ENCODE measurements at places on chromosomes 6 and 20.
A peak's percentile ranks its signal among the peaks of the same experiment; 100 is the strongest.

- DNase-seq: no peak
These were observed 242.7 kb downstream of the CLIC5 start for GRCh38 chr6:45772886-45773495.

DNA sequence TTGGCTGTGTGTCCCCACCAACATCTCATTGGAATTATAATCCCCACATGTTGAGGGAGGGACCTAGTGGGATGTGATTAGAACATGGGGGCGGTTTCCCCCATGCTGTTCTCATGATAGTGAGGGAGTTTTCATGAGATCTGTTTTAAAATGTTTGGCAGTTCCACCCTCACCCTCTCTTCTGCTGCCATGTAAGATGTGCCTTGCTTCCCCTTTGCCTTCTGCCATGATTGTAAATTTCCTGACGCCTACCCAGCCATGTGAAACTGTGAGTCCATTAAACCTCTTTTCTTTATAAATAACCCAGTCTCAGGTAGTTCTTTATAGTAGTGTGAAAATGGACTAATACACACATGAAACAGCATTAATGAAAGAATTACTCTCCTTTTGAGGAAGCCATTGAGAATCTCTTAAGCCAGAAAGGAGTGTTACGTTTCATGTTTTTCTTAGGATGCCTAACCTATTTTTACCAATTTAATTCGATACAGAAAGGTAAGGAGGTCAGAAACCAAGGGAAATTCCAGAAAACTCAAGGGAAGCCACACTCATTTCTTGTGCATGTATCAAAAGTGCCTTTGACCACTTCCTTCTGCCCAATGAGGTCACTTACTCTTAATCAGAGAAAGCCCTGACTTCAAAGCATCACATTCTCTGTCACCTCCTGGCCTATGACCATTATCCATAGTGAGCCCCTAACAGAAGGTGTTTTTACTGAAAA lies 24.7 kb upstream of the HINT3 start:
- DNase-seq: no peak

DNA sequence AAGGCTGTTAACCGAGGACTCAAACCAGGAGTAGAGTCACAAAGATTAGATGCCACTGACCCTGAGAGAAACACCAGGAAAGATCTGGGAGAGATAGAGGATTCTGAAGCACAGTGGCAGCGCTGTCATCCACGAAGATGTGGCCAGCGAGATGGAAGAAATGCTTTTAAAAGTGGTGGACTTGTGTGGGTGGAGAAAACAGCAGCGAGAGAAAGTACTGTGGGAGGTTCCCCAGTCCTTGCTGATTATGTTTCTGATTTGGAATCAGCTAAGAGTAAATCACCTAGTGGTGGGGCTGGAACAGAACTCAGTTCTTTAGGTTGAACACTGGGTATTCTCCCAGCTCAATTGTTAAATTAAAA lies 435 bp upstream of the ZNF322 start:
- no peak for DNase-seq

GRCh38 chr6:85078058-85078457 lies 313.7 kb upstream of the TBX18 start:
- no peak for DNase-seq

DNA sequence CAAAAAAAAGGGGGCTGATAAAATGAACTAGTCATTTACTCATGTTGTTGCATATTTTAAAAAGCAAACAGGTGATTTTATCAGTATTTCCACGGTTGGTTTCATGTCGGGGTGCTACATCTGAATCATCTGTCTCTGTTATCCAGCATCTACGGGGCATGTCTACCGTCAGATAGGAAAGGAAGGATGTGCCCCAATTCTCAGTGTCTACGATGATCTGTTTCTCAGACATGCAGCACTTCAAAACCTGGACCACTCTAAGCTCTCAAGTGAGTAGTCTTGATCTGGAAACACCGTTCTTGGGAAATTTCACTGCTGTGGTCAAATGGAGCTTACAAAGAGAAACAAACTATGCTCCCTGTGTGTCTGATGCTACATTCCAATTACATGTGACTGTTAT lies 240.3 kb upstream of the TAB2 start:
- no peak for DNase-seq

DNA sequence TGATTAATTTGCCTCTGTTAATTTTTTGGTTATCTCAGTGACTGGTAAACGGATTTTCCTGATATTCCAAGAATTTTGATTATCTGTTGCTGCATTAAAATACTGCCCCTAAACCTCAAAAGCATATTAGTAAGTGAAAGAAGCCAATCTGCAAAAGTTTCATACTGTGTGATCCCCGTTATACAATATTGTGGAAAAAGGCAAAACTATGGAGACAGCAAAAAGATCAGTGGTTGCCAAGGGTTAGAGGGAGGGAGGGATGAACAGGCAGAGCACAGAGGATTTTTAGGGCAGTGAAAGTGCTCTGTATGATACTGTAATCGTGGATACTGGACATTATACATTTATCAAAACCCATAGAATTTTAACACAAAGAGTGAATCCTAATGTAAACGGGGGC lies 133.0 kb downstream of the MYLK4 start:
- DNase-seq: no peak

DNA sequence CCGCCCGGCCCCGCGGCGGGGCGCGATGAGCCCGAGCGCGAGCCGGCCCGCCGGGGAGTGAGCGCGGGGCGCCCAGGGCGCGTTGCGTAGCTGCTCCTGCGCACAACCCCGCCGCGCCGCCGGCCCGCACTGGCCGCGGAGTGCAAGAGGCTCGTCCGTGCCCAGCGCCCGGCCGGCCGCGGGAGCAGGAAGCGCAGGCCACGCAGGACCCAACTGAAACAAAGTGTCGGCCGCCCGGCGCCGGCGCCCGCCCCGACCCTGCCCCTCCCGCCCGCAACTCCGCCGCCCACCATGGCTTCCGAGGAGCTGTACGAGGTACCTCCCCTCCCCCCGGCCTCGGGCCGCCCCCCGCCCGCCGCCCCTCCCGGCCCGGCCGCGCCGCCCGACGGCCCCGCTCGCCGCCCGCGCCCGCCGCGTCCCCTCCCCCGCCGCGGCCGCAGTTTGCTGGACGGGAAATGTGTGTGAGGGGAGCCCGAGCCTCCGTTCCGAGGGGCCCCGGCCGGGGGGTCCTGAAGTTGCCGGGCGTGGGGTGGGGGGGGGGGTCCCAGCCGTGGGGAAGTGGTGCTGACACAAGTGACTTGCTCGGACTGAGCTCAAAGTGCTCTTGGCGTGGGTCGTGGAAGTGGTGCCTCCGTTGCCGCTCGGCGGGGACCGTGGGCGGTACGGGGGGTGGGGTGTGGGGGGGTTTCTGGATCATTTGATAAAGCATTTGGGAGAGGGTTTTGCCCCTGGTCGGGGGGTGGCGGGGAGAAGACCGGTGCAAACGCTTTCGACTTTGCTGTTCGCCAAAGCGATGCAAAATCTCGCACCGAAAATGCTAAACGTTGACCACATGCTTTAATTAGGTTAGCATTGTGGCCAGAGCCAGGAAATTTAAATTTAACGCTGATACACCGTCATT lies 539 bp downstream of the CDYL start:
- peak; percentile 29 for DNase-seq

GRCh38 chr6:27836141-27836782 lies 75.9 kb downstream of the OR2B2 start:
- DNase-seq: no peak

DNA sequence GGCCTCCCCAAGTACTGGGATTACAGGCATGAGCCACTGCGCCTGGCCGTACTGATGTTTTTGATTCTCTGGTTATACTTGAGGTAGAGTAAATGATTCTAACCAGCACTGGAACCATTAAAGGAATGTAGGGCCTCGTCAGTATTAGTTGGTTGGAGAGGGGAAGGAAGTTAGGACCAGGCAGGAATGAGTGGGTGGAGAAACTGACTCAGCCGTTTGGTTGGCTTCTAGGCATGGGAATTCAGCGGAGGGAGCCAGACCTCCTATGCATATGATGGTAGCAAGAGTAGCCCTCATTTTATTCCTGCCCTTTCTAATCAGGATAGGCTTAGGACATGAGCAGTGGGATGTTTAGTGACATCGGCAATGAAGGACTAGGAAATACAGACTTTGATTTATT lies 19.0 kb upstream of the SERINC3 start:
- no peak for DNase-seq

- no peak for DNase-seq
These were observed 200.1 kb downstream of the HIVEP2 start for GRCh38 chr6:142744836-142745235.

- no peak for DNase-seq
These were observed 2.2 kb upstream of the EPB41L2 start for GRCh38 chr6:131065112-131065823.

GRCh38 chr6:141848029-141848890 lies 284.5 kb upstream of the GJE1 start:
- DNase-seq: no peak

DNA sequence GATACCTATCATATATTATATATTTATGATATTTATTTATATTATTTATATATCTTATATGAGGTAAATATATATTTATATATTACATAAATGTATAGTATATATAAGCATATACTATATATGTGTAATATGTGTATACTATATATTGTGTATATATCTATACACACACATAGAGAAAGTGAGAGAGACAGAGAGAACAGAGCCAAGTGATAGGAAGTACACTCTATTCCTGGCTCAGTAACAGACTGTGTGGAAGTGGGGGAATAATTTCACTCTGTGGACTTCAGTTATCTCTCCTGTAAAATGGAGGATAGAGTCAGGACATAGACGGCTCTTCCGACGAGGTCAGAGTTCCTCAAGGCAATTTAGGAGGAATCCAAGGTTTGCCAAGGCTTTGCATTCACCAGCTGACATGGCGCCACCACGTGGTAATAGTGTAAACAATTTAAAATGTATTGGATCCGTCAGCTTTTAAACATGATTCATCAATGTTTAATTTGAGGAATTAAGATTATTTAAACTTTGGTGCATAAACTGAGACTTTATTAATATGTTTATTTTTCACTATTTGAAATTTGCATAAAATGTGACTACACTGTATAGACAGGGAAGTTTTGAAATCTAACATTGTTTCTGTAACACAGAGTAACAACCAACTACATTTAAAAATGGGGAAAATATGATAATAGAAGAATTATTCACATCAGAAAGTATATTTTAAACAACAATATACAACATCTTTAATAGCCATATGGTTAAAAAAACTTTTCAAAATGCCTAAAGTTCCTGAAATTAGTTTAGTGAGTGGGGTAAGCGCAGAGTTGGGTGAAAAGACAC lies 75.4 kb upstream of the TMEM244 start:
- DNase-seq: peak; percentile 24

- DNase-seq: no peak
These were observed 26.1 kb downstream of the RBCK1 start for GRCh38 chr20:434221-434620.

GRCh38 chr6:144756469-144756868 lies 471.3 kb downstream of the UTRN start:
- no peak for DNase-seq

DNA sequence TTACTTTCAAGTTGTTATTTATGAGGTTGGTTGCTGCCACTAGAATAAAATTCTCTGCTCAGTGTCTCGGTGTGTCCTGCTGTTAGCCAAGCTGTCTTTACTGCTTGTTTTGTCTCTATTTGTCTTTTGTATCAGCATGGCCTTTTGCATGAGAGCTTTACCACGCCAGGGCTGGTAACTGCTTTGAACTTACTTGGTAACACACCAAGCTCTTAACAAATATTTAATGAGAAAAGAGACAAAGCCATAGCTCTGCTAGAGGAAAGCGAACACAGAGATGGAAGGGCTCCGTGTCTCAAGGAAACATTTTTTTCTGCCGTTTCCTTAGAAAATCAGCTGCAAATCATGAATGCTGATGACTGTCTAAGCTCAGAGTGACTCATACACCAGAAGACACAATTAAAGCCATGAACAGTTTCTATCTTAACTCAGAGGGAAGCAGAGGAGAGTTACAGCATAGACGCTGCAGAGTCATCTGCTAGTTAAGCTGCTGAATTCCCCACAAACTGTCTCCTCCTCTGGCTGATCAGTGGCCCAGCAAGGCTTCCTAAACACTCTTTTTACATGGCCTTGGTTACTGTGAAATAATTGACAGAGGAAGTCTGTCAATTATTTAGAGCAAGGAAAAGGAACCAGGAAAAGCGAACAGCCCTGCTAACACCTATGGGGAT lies 44.8 kb downstream of the AGPAT4 start:
- no peak for DNase-seq

DNA sequence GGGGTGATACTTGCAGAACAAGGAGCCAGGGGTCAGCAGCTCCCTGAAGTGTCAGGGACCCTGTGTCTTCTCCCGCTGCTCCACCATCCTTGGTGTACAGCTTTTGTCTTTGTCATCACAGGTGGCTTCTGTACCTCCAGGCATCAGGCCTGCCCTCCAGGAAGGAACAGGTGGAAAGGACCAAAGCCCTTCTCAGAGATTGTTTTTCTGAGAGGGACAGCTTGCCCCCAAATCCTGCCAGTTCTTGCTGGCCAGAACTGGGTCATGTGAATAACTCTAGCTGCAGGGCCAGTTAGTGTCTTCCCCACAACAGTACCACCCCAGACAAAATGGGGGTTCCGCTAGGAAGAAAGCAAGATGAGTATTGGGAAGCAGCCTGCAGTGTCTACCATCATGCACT lies 31.4 kb downstream of the SNPH start:
- no peak for DNase-seq

DNA sequence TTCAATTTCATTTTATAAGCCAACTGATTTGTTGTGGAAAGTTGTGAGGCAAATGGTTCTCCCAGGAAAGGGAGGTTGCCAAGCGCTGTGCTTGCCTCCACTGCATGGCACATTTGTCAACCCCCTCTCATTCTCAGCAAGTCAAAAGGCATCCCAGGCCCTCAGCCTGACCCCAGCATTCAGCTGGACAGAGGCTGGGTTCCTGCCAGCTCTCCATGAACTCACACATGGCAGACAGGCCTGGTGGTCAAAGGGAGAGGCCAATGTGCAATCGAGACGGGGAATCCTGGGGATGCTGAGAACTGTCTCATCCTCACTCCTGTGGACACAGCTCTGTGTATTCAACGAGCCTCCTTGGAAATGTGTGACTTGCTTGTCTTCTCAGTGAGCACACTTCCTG lies 106.0 kb upstream of the CDH4 start:
- DNase-seq: no peak

- no peak for DNase-seq
These were observed 16.9 kb upstream of the ZSCAN16 start for GRCh38 chr6:28107506-28107905.
